ENCODE measurements at places on chromosomes 1 and 21. TPM values are rescaled to one million over a fixed set of nuclear protein-coding genes. Genes with fewer than 3 reads are reported as not detected.

HSF2BP gene
- 1.2 TPM for total RNA-seq

OVAAL gene
- not detected for total RNA-seq

RGS8 gene
- not detected for total RNA-seq

EXO1 gene
- total RNA-seq: 52.2 TPM

S100A8 gene
- not detected for total RNA-seq

MEF2D gene
- 36.3 TPM for total RNA-seq

ATP1A2 gene
- not detected for total RNA-seq

CD5L gene
- not detected for total RNA-seq

DNA sequence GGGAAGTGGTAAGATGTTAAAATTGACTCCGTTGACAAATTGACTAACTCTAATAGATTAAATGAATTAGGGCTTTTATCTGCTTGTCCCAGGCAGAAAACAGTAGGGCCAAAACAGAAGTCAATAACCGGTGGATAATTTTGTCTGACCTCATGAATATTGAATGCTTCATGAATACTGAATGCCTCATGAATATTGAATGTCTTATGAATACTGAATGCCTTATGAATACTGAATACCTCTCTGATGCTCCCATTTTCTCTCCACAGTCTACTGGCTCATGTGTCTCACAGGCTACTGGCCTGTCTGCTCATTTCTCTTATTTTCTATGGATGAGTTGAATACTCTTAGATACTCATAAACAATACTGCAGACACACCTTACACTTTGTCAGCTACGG, 56.0 kb downstream of the POFUT2 start:
- H3K4me3 ChIP-seq: no peak overlapping the region
- peaks cover 28% of the 10 kb centered on the region for H3K4me1 ChIP-seq
- no peaks in the 10 kb centered on the region for H3K36me3 ChIP-seq
- DNase-seq: no peak

GRCh38 chr1:2231532-2232254, 3.6 kb downstream of the SKI start:
- H3K27me3 ChIP-seq: no peaks in the 10 kb centered on the region
- peaks cover 24% of the 10 kb centered on the region for H3K36me3 ChIP-seq
- peak; percentile 70 for DNase-seq

DNA sequence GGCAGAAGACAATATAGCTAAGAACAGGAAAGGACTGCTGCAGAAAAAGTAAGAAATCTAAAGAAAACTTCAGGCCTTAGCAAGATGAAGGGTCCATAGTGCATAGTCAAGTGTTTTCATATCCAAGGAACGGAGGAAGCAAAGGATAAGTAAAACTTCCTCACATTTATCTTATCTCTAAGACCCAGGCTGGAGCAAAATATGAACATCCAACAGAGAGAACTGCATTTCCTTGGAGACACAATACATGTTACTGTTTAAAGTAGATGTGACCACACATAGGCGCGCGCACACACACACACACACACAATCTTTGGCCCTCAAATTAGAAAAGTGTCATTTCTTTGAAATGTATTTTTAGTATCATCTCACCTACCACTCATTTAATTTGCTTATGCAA, 66.7 kb downstream of the TTLL7 start:
- no peaks in the 10 kb centered on the region for H3K36me3 ChIP-seq
- no peak for DNase-seq
- peaks cover 8% of the 10 kb centered on the region for H3K27me3 ChIP-seq
- no peak overlapping the region for H3K27ac ChIP-seq
- no peak overlapping the region for H3K4me3 ChIP-seq
- no peaks in the 10 kb centered on the region for H3K4me1 ChIP-seq

DNA sequence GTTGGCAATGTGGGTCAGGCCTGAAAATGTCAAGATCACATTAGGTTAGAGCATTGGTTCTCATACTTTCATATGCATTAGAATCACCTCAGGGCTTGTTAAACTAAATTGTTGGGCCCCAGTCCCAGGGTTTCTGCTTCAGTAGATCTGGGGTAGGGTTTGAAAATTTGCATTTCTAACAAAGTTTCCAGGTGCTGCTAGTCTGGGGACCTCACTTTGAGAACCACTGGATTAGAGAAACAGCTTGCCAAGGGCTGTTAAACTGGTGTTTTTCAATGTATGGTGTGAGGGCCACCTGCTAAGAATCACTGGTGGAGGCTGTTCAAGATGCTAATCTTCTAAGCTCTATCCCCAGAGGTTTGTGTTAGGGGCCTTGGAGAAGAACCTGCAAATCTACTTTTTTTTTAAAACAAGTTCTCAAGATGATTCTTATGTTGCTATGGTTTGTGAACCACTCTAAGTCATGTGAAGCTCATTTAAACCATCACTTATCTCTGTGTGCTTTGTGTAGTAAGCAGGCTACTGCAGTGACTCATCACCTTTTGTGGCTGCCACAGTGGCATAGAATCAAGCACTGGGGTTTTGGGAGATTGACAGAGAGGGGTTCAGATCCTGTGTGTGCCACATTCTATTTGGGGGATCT, 152.2 kb downstream of the S1PR1 start:
- peaks cover 19% of the 10 kb centered on the region for H3K4me1 ChIP-seq
- no peak overlapping the region for H3K4me3 ChIP-seq
- H3K36me3 ChIP-seq: peaks cover 4% of the 10 kb centered on the region
- DNase-seq: peak; percentile 26
- H3K27ac ChIP-seq: no peak overlapping the region

DNA sequence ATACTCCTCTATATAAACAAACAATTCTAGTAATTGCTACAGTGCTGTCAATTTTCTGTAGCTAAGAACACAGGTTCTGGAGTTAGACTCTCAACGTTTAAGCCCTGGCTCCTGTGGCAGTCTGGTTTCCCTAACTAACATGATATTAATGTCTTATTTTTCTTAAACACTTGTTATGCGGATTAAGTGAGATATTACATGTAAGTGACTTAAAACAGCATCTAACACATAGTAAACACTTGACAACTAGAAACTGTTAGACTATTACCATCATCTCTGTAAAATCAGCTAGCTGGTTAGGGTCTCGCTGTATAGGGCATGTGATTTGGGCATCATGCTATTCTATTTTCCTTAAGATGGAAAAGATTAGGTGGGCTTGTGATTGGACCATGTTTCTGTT, 2.3 kb downstream of the VANGL1 start:
- H3K27ac ChIP-seq: no peak overlapping the region
- no peak for DNase-seq
- no peak overlapping the region for H3K4me3 ChIP-seq
- peaks cover 16% of the 10 kb centered on the region for H3K4me1 ChIP-seq
- peaks cover 22% of the 10 kb centered on the region for H3K27me3 ChIP-seq

DNA sequence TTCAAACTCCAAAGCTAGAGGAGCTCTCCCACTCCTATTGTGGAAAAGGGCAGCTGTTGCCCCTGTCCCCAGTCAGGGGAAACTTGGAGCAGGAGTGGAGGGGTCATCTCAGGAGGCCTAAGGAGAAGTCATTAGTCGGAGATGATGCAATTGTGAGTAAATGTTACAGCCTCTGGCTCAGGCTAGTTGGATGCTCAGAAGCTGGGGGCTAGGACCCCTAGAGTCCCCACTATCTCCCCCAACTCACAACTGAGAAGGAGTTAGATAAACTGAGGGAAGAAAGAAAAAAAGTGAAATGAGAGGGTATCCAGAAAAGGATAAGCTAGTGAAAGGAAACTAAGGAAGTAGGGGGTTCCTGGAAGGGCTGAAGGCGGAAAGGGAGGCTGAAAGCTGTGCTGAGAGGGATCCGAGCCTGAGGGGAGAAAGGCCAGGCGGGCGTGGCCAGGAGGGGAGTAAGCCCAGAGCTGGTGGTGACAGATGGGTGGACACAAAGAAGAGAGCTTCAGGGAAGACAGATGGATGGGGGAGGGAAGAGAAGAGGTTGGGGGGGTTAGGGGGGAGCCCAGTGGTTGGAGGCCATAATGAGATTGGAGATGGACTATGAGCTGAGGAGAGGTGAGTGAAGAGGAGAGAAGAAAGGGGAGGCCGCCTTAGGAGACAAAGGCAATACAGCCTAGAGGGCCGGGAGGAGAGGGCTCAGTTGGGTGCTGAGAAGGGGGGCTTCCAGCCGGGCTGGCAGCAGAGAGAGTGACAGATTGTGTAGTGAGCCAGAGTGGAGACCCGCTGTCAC, 4.5 kb upstream of the NHLH1 start:
- H3K27me3 ChIP-seq: no peaks in the 10 kb centered on the region
- no peak for DNase-seq
- H3K4me3 ChIP-seq: no peak overlapping the region
- H3K36me3 ChIP-seq: peaks cover 22% of the 10 kb centered on the region
- H3K4me1 ChIP-seq: no peaks in the 10 kb centered on the region

- no peaks in the 10 kb centered on the region for H3K4me1 ChIP-seq
- peaks cover 16% of the 10 kb centered on the region for H3K27me3 ChIP-seq
- H3K36me3 ChIP-seq: no peaks in the 10 kb centered on the region
- H3K4me3 ChIP-seq: no peak overlapping the region
Measured at GRCh38 chr1:229842302-229843255, 216.5 kb downstream of the URB2 start.

DNA sequence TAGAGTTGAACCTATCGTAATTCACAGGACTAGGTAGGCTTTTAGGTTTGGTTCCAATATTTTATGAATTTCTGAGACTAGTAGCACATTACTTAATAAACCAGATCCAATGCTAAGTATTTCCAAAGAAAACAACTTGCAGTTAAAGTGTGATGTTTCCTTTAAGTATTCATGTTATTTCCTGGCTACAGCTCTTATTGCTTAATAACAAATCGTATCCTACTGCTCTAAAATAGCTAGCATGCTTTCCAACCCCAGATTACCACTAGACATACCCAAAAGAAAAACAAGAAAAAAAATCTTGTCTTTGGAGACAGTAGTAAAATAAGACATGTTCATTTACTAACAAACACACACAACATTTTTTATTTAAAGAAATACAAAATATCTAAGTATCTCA, 898 bp downstream of the KRTAP27-1 start:
- H3K27ac ChIP-seq: no peak overlapping the region
- H3K4me1 ChIP-seq: no peaks in the 10 kb centered on the region
- no peak overlapping the region for H3K4me3 ChIP-seq
- no peaks in the 10 kb centered on the region for H3K27me3 ChIP-seq

- no peaks in the 10 kb centered on the region for H3K27me3 ChIP-seq
- peak overlapping the region; percentile 76 for H3K27ac ChIP-seq
- H3K4me3 ChIP-seq: peak overlapping the region; percentile 62
- H3K36me3 ChIP-seq: peaks cover 63% of the 10 kb centered on the region
- H3K4me1 ChIP-seq: peaks cover 51% of the 10 kb centered on the region
- no peak for DNase-seq
Measured at GRCh38 chr1:32186077-32186476, 6.6 kb downstream of the TXLNA start.

- no peak for DNase-seq
- H3K36me3 ChIP-seq: peaks cover 5% of the 10 kb centered on the region
- no peak overlapping the region for H3K27ac ChIP-seq
- H3K27me3 ChIP-seq: peaks cover 2% of the 10 kb centered on the region
Measured at GRCh38 chr1:16208270-16208987, 4.0 kb downstream of the ARHGEF19 start.

GRCh38 chr1:183278739-183279591, 92.9 kb downstream of the LAMC2 start:
- H3K27me3 ChIP-seq: peaks cover 5% of the 10 kb centered on the region
- no peak overlapping the region for H3K27ac ChIP-seq
- no peak for DNase-seq
- H3K4me3 ChIP-seq: no peak overlapping the region
- H3K4me1 ChIP-seq: peaks cover 6% of the 10 kb centered on the region

- DNase-seq: no peak
- no peak overlapping the region for H3K27ac ChIP-seq
- H3K4me3 ChIP-seq: no peak overlapping the region
- H3K27me3 ChIP-seq: no peaks in the 10 kb centered on the region
Measured at GRCh38 chr1:200837931-200838571, 34.7 kb upstream of the GPR25 start.

GRCh38 chr1:100894603-100895539, at the start of gene EXTL2:
Gene EXTL2 (minus strand): TSS chr1:100894842. CDS start chr1:100888757, 6,085 bp downstream.
- peaks cover 31% of the 10 kb centered on the region for H3K36me3 ChIP-seq
- peaks cover 59% of the 10 kb centered on the region for H3K4me1 ChIP-seq
- DNase-seq: peak; percentile 37
- H3K27me3 ChIP-seq: no peaks in the 10 kb centered on the region

DNA sequence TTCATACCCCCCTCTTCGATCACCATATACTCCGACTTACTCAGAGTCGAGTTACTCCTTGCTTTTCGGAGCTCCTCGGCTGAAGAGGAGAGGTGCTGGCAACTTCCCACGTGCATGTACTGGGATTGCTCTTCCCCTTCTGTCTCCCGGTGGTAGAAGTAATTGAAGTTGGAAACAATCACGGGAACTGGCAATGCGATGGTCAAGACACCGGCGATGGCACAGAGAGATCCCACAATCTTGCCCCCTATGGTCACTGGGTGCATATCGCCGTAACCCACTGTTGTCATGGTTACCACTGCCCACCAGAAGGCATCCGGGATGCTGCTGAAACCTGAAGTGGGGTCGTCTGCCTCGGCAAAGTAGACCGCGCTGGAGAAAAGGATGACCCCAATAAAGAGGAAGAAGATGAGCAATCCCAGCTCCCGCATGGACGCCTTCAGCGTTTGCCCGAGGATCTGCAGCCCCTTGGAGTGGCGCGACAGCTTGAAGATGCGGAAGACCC, 1.5 kb downstream of the KCNA3 start:
- no peak for DNase-seq
- peaks cover 64% of the 10 kb centered on the region for H3K4me1 ChIP-seq
- H3K36me3 ChIP-seq: peaks cover 38% of the 10 kb centered on the region
- H3K27me3 ChIP-seq: no peaks in the 10 kb centered on the region
- peak overlapping the region; percentile 100 for H3K4me3 ChIP-seq

- H3K36me3 ChIP-seq: no peaks in the 10 kb centered on the region
- H3K4me1 ChIP-seq: no peaks in the 10 kb centered on the region
- H3K27ac ChIP-seq: no peak overlapping the region
- no peak for DNase-seq
- H3K4me3 ChIP-seq: no peak overlapping the region
Measured at GRCh38 chr1:236353813-236354212, 40.3 kb upstream of the EDARADD start.

GRCh38 chr1:55055084-55055882, 15.9 kb downstream of the PCSK9 start:
- no peak overlapping the region for H3K4me3 ChIP-seq
- H3K27ac ChIP-seq: no peak overlapping the region
- H3K36me3 ChIP-seq: no peaks in the 10 kb centered on the region
- no peak for DNase-seq

- H3K4me1 ChIP-seq: no peaks in the 10 kb centered on the region
- H3K27me3 ChIP-seq: peaks cover 7% of the 10 kb centered on the region
- no peaks in the 10 kb centered on the region for H3K36me3 ChIP-seq
- no peak for DNase-seq
Measured at GRCh38 chr1:223109581-223110026, 33.4 kb downstream of the TLR5 start.

DNA sequence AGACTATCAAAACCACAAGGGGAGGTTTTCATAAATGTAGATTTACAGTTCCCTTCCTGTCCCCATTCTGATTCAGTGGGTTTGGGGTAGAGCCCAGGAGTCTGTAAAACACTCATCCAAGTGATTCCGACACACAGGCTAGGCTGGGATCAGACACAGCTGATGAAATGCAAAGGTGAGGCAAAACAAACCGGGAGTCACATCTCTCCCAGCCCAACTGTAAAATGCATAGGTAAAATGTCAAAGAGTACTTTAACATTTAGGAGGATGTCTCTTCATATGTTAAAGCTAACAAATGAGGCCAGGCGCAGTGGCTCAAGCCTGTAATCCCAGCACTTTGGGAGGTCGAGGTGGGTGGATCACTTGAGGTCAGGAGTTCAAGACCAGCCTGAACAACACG, 45.0 kb downstream of the ZNF281 start:
- no peaks in the 10 kb centered on the region for H3K27me3 ChIP-seq
- no peak for DNase-seq
- peaks cover 2% of the 10 kb centered on the region for H3K36me3 ChIP-seq
- no peaks in the 10 kb centered on the region for H3K4me1 ChIP-seq
- no peak overlapping the region for H3K27ac ChIP-seq

GRCh38 chr1:36083219-36083618, 675 bp upstream of the TEKT2 start:
- no peaks in the 10 kb centered on the region for H3K36me3 ChIP-seq

Data from activated T-helper 1 cell treated with anti-CD3 and anti-CD28 coated beads, Interleukin-12 subunit alpha, Interleukin-12 subunit beta, Interleukin-2, Interleukin-4 antibody, amounts not matched to agents 30 ng/mL and 10 ng/mL and 1 ng/mL, durations not matched to agents 14 hours and 24 hours and 36 hours (primary cell).